ENCODE measurements at places on chromosomes 13 and 19. TPM values are rescaled to one million over a fixed set of nuclear protein-coding genes. Genes with fewer than 3 reads are reported as not detected.

Gene KLK15
- total RNA-seq, result not detected

Gene SBK3
- 16.6 TPM for total RNA-seq

Gene PEPD
- 27.3 TPM for total RNA-seq

Gene UBE2L5
- not detected for total RNA-seq

Gene TLE2
- total RNA-seq, result 66.5 TPM
